ENCODE measurements at places on chromosomes 7 and 10.

- ATAC-seq, result no peak
These were observed 330.1 kb downstream of the EXOC4 start for GRCh38 chr7:133582766-133583523.

DNA sequence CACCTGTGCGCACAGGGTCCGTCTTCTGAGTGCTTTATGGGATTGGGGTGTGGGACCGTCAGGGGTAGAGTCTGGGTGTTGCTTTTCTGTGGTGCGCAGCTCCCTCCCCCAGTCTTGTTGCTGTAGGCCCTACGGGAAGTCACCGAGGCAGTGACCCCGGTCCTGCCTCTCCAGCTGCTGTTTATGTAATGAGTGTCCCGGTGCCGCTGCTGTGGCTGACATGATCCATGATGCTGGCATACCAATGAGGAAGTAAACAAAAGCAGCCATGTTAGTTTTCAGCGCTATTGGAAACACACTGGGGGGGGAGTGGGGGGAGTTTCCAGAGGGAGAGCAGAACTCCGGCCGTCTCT lies 1.1 kb downstream of the TRIM8 start:
- ATAC-seq, result peak; percentile 0

DNA sequence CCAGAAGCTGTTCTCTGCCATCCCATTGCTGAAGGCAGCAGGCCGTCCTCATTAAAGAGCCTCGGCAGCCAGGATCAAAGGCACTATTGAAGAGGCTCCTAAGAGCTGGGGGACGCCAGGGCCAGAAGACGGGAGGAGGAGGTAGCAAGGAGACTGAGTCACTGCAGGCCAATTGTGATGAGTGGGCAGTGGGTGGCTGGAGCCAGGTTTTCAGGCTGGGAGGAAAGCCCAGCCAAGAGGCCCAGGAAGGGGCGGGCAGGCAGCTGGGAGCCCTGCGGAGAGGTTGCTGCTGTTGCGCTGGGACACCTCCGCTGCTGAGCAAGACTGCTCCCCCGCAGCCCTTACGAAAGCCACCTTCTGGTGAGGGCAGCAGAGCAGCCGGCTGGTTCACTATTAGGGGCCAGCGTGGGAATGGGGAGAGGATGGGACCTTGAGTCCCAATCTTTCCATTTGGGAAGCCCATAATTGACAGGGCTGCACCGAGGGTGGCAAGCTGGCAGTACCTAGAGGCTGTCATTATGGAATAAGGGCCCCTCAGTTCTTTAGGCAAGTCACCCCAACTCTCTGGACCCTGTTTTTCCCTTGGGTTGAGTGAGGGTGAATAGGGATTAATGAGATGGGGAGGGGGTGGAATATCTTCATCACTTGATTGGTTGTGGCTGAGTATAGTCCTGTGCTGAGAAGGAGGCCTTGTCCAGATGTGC lies 48.4 kb downstream of the UNC5B start:
- ATAC-seq, result peak; percentile 80

- no peak for ATAC-seq
These were observed 467 bp downstream of the MMRN2 start for GRCh38 chr10:86956848-86957448.

- no peak for ATAC-seq
These were observed 207.3 kb downstream of the CXCL12 start for GRCh38 chr10:44177610-44178009.

GRCh38 chr7:128888039-128888755 lies 22.3 kb downstream of the KCP start:
- ATAC-seq, result no peak

- ATAC-seq, result no peak
These were observed 238.4 kb downstream of the DIP2C start for GRCh38 chr10:451021-451471.

- ATAC-seq, result no peak
These were observed 86.6 kb upstream of the MACROH2A2 start for GRCh38 chr10:69965919-69966662.

DNA sequence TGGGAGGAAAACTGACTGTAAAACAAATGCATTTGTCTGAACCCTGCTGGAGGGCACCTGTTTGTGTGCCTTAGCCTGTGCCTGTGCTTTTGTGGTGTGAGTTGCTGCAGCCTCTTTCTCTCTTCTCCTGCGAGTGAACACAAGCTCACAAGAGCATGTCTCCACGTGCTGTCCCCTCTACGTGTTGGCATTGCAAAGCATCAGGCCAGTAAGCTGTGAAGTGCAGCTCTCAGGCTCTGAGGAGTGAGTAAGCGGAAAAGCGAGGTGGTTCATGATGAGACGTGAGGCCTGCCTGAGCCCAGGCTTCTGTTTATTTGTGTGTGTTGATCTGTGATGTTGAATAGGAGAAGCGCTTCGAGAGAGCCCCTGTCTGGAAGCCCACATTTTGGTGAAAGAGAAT lies 85.6 kb upstream of the PDCD4 start:
- ATAC-seq, result no peak

DNA sequence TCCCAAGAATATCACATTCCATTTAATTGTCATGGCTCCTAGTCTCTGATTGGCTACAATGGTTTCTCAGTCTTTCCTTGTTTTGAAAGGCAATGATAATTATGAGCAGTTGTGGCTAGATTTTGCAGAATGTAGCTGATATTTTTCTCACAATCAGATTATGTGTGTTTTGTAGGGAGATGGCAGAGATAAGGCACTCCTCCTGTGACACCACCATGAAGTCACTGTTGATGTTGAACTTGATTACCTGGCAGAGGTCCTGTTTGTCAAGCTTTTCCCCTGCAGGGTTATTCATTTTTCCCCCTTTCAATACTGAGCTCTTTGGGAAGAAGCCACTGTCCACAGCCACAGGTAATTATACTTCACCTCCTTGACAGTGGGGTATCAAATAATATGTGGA lies 602.9 kb upstream of the PFKP start:
- ATAC-seq, result no peak

DNA sequence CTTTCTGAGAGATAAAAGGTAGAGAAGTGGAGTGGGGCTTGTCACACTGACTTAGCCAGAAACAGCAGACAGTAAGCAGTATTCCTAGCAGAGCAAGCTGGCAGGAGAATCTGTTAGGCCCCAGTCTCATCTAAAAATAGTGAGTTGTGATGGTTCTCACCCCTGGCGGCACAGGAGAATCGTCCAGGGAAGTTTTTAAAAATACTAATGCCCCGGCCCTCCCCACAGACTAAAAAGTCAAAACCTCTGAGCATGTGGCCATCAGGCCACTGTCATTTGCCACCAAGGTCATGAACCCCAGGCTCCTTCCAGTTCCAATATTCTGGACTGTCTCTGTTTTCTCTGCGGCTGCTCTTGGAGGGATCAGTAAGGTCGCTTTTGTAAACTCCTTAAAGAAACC lies 34.0 kb downstream of the LYZL1 start:
- no peak for ATAC-seq

DNA sequence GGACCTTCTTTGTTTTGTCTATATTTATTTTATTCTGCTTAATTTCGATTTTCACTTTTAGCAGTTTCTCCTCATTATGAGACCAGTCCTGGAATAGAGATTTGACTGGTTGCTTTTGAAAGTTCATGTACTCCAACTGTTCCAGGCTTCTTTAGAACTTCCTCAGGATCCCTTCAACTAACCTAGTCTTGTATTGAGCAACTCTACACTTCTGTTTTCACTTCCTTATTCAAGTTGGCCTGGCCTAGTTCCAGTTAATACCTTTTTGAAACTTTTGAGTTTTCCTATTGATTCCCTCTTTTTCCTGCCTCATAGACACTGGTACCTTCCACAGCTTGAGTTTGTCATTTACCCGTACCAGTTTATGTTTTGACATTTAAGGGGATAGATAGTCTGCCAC lies 421.7 kb downstream of the ATRNL1 start:
- ATAC-seq, result no peak

Measured in motor neuron (in vitro differentiated cells).